Activated naive CD8-positive, alpha-beta T cell treated with anti-CD3 and anti-CD28 coated beads, Interleukin-2, amount 10 ng/mL, durations not matched to agents 7 days and 5 days (primary cell): ENCODE measurements at places on chromosomes 5 and 9. TPM values are rescaled to one million over a fixed set of nuclear protein-coding genes. Genes with fewer than 3 reads are reported as not detected.

Gene PIP5K1B
- total RNA-seq = 0.36 TPM

Gene PCDHA5
- total RNA-seq = not detected

Gene TAS2R1
- total RNA-seq = not detected

Gene RUSC2
- total RNA-seq = 2.3 TPM

Gene FBXL7
- total RNA-seq = not detected

Gene PRDM9
- not detected for total RNA-seq

Gene IFNA1
- total RNA-seq = not detected

Gene PDE8B
- total RNA-seq = 0.23 TPM

Gene CCDC183
- 1.7 TPM for total RNA-seq

Gene FAM200C
- total RNA-seq = 0.61 TPM

Gene PCDHB14
- total RNA-seq = not detected

Gene ALG2
- 23.7 TPM for total RNA-seq

Gene PCDHGA8
- 0.09 TPM for total RNA-seq

Gene FAM169A
- 11.6 TPM for total RNA-seq

Gene LCN9
- not detected for total RNA-seq

Gene SLC6A7
- total RNA-seq = not detected

Gene DMRT1
- not detected for total RNA-seq

DNA sequence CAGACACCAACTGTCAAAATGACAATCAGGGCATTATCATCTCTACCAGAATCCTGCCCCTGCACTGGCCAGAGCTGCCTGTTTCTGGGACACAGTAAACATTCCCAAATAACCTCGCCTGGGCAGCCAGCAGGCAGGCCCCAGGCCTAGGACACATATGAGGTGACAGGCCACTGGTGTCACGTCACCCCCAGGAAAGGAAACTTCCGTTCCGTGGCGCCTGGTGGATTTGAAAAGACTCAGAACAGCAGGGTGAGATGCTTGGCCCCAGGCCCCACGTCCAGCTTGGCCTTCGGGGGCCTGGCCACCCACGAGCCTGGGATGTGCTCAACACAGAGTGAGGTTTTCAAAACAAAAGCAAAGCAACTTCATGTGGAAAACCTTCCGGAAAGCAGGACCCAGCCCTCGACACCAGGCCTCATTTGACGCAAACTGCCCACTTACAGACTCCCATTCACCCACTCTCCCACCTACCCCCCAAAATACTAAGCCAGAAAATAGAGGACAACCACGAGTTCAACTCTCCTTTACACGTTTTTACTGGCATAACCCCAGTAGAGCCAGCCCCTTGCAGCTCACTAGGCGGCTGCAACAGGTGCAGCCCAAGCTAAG is 1.2 kb downstream of the SEMA4D start:
- DNase-seq = peak; percentile 61

GRCh38 chr9:118367383-118367782 is 663.2 kb downstream of the TLR4 start:
- no peak for DNase-seq

DNA sequence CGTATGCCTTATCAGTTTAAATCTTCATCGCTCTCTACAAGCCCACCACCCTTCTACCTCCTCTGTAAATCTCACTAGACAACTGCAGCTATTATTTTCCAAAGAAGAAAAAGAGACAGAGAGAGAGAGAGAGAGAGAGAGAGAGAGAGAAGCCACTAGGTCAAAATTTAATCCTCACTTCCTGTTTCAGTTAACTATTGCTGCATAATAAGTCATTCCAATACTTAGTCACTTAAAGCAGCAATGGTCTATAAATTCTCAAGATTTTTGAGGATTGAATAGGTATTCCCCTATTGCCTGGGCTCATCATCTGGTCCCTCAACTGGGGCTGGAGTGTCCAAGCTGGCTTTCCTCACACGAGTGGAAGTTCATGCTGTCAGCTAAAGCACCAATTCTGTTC is 68.8 kb downstream of the ITGA1 start:
- DNase-seq = no peak

DNA sequence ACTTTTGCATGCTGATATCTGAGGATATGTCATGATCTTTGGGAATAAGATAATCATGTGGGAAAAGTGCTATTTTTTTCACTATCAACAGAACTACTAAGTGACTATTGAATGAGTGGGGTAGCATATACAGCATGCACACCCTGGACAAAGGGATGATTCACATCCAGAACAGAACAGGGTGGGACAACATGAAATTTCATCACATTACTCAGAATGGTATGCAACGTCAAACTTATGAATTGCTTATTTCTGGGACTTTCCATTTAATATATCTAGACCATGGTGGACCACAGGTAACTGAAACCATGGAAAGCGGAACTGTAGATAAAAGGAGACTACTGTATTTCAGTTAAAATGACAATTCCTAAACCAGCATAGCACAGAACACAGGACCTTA is 370.0 kb downstream of the HINT1 start:
- no peak for DNase-seq

DNA sequence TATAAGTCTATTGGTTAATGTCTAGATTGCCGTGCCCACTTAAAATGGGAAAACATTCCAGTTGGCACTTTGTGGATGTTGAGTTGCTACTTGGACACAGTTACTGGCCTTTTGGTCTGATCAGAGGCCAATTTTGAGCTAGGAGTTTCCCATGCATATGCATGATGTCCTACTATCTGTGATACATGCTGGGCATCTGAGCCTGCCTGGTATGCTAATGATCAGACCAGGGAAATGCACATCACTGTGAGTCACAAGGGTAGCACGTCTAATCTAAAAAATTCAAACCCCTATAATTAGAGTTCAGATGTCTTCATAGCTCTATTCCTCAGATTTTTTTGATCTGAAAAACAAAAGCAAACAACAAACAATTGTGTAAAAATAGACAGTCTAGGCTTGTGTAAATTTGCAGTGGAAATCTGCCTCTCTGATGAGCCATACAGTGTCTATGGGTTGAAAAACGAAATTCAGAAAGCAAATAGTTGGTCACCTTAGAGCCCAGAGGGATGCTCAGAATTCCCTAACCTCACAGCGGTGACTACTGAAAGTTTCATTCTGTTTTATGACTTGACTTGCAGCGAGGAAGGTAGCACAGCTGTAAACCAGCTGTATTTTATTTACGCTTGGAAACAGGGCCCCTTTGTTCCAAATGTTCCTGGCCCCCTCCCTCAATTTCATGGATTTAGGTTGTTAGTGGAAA is 37.3 kb downstream of the PALM2AKAP2 start:
- no peak for DNase-seq

GRCh38 chr5:177372910-177373309 is 11.3 kb upstream of the SLC34A1 start:
- no peak for DNase-seq

DNA sequence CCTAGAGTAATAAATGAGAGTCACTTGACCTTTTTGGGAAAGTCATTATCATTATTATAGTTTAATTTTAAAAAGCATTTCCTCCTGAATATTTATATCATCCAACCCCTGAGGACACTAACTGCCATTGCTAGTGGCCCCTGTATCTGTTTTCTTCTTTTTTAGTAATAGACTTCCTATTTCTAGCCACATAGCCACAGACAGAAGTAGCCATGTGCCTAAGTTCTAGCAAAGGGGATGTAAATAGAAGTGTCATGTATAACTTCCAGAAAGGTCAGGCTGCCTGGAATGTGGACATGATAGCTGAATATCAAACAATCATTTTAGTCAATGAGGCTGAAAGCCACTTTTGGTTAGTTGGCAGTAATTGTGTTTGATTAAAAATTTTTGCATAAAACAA is 37.5 kb upstream of the IQGAP2 start:
- DNase-seq = no peak

DNA sequence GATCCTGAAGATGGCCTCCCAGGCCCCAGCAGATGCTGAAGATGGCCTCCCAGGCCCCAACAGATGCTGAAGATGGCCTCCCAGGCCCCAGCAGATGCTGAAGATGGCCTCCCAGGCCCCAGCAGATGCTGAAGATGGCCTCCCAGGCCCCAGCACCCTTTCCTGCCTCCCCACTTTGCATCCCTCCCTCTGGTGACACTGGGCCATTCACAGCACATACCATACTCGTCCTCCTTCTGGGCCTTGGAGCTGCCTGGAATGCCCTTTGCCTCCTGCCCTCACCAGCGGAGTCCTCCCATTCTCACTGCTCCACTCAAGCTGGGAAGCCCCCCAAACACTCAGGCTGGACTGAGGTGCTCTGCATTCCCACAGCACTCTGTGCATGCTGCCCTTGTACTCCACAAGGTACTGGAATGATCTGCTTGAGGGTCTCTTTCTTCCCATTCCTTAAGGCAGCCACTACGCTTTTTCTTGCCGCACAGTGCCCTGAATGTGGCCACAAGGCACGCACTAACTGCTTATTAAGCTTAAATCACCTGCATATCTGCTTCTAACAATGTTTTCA is 550.0 kb downstream of the BNC2 start:
- DNase-seq = no peak

DNA sequence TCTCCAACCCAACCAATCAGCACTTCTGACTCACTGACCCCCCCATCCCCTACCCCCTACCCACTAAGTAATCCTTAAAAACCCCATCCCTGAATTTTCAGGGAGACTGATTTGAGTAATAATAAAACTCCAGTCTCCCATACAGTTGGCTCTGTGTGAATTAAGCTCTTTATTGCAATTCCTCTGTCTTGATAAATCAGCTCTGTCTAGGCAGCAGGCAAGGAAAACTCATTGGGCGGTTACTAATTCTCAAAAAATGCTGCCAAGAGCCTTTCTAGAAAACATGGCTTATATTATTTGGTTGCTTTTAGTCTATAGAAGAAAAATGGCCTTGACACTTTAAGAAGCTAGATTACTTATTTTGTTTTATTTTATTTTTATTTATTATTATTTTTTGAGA is 131.7 kb downstream of the SUSD1 start:
- DNase-seq = no peak

DNA sequence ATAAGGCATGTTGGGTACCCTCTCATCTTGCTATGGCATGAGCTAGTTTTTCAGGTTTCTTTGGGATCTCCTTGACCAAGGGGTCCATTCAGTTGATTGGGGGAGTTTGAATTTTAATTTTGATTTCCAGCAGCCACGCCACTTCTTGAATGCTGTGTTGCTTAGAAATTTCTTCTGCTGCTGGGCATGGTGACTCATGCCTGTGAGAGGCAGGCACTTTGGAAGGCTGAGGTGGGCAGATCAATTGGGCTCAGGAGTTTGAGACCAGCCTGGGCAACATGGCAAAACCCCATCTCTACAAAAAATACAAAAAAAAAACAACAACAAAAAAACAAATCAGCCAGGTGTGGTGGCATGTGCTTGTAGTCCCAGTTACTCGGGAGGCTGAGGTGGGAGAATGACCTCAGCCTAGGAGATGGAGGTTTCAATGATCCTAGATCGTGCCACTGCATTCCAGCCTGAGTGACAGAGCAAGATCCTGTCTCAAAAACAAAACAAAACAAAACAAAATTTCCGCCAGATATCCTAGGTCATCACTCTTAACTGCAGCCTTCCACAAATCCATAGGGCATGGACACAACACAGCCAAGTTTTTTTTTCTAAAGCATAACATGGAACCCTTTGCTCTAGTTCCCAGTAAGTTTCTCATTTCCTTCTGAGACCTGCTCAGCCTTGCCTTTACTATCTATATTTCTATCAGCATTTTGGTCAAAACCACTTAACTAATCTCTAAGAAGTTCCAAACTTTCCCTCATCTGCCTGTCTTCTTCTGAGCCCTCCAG is 17.7 kb downstream of the TMC1 start:
- no peak for DNase-seq

DNA sequence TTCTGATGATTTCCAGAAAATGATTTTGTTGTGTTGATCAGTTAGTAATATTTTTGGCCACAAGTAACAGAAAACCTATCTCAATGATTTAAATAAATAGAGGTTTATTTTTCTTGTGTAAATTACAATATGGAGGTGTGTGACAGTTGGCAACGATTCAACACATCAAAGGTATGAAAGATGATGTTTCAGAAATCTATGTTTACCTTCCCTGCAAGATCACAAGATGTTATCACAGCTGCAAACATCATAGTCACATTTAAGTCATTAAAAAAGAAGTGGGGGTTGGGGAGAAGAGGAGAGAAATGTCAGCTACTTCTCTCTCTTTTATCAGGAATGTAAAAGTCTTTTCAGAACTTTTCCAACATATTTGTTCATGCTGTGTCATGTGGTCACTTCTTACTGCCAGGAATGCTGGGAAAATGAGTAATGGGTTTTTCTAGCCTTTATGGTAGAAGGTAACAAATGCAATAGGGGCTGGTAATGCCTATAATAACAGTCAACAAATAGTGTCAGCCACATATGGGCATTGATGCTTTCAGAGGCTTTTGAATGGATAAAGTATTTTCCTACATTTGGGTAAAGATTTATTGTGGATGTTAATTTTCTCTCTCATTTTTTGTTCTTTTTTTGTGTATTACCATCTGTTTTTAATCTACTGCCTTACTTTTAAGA is 742.7 kb downstream of the TLE1 start:
- DNase-seq = no peak

DNA sequence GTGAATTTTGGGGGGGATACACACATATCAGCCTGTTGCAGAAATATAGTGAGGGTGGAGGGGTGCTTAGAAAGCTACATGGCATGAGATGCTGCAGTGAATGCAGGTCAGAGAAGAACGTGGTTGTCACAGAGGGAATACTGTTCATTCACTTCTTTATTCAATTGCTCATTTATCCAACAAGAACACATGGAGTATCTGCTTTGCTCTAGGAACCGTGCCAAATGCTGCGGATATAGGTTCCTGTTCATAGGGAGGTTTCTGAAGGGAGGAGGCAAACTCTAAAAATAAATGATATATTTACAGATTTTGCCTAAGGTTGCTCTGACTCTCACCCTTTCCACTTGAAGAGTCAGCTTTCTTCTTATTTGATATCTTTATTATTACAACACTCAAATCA is 444.3 kb upstream of the CLINT1 start:
- no peak for DNase-seq

GRCh38 chr9:91296354-91296753 is 65.4 kb downstream of the AUH start:
- DNase-seq = no peak

GRCh38 chr9:133199648-133200321 is 9.3 kb downstream of the OBP2B start:
- peak; percentile 52 for DNase-seq

- peak; percentile 66 for DNase-seq
Measured at GRCh38 chr5:177427919-177428573, 1.6 kb downstream of the GRK6 start.

- DNase-seq = no peak
Measured at GRCh38 chr5:91607675-91608074, 224.6 kb upstream of the ARRDC3 start.

- DNase-seq = no peak
Measured at GRCh38 chr5:85452322-85453025, 1067.8 kb upstream of the EDIL3 start.

GRCh38 chr9:35910613-35911359 is 1.5 kb downstream of the SPAAR start:
- DNase-seq = peak; percentile 50

GRCh38 chr9:11275158-11275695 is 662.4 kb upstream of the PTPRD start:
- no peak for DNase-seq

- DNase-seq = no peak
Measured at GRCh38 chr5:53045263-53045662, 56.1 kb downstream of the ITGA2 start.

DNA sequence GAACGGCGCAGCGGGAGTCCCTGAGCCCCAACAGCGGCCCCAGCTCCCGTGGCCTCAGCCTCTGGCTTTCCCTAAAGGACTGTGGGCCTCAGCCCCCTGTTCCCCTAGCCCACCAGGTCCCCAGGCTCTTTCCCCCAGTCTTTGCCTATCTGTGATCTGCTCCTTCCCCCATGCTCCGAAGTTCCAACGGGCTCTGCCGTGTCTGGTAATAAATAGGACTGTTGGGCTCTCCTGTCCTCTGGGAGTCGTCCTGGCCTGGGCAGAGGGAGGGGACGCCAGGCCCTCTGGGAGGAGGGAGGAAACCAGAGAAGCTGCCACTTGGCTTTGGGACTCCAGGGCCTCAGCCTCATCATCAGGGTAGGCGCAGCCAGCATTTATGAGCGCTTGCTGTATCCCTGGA is 28.1 kb downstream of the ADGRD2 start:
- DNase-seq = no peak
